ENCODE measurements at places on chromosomes 5 and 9.
A peak's percentile ranks its signal among the peaks of the same experiment; 100 is the strongest.

DNA sequence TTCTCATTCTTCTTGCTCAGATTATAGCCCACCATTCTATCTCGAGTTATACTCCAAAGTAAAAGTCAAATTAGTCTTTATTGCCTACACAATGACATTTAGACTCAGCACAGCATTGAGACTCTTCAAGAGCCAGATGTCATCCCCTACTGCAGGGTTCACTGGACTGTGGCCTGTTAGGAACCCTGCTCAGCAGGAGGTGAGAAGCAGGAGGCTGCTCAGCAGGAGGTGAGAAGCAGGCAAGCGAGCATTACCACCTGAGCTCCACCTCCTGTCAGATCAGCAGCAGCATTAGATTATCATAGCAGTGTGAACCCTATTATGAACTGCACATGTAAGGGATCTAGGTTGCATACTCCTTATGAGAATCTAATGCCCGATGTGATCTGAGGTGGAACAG is 12.7 kb upstream of the LIFR start:
- no peak for DNase-seq

GRCh38 chr9:88678008-88678407 is 143.0 kb downstream of the NXNL2 start:
- no peak for DNase-seq

GRCh38 chr9:131485728-131486422 is 16.8 kb upstream of the POMT1 start:
- no peak for DNase-seq

DNA sequence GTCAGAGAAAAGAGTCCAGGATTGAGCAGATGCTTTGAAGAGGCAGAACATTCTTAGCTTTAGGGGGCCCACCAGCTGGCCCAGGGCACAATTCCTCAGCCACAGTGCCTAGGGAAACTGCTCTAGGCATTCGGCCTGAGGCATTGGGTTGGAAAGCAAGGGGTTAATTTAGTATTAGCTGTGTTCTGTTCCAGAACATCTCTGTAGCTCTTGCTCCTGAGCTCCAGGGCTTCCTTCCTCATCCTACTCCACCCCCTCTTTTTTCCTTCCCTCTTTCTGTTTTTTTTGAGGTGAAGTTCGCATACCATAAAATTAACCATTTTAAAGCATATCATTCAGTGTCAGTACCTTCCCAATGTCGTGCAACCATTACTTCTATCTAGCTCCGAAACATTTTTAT is 74.5 kb upstream of the PANK3 start:
- no peak for DNase-seq

GRCh38 chr5:177366528-177367322 is 9.0 kb downstream of the RGS14 start:
- DNase-seq: no peak

GRCh38 chr5:14399054-14399692 is 182.4 kb upstream of the OTULINL start:
- DNase-seq: no peak

DNA sequence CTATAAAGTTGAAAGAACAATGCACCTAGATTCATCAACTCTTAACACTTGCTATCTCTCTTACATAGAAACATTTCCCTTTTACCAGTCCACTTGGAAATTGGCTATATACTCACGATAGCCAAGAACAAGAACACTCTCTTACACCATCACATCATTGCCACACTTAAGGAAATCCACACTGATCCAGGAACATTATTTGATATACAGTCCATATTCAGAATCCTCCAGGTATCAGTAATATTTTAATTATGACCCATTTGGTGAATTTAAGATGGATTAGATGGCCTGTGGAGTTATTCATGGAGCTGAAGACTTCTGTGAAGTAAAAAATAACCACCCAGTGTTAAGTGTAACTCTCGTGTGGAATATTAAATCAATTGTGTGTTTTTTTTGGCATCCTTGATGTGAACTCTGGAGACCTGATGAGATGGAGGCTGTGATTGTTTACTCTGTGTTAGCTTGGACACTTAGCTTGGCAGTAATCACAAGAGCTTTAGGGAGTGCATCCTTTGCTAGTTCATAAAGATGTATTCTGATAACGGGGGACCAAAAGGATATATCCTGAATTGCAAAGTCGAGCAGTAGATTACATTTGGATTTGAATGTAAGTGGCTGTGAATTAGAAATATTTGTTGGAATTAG is 52.0 kb upstream of the ABL1 start:
- DNase-seq: no peak

DNA sequence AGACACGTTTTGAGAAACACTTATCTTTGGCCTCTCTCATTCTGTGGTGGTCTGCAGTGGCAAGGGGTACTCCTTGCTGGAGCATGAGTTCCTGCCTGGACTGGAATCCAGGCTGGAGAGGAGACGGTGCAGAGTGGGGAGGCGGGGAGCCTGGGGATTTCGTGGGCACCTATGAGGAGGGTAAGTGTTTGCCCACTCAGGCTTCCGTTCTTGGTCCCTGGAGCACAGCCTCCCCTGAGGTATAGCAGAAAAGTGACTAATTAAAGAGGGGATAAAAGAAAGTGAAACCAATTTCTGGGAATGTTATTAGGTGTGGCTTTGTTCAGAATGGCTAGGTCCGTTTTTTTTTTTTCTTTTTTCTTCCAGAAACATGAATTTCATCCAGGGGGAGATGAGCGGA is 90.8 kb downstream of the ARHGAP26 start:
- DNase-seq: no peak

DNA sequence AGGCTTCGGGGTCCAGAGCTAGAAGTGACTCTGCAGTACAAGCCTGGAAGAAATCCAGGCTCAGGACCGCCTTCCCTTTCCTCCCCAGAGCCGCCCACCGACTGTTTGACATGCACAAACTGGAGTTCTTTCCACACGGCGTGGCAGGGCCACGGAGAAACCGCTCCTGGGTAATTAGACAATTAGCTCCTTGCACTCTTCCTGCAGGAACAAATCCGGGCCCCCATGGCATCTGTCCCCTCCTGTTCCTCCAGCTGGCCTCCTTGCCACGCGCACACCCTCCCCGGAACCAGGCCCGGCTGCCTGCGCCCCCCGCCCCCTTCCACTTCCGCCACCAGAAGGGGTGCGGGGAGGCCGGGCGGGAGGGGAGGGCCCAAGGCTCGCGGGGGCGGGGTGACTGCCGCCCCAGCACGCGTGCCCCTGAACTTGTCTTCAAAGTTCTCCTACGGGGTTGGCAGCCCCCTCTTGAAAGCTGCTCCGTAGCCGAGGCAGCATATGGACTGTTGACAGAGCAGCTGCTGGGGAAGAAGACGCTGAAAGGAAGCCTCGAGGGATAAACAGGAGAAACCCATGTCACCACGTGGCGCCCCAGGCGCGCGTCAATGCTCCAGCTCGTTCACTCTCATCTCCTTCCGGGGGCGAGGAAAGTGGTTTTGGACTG is 74.3 kb downstream of the SEC61B start:
- peak; percentile 36 for DNase-seq

DNA sequence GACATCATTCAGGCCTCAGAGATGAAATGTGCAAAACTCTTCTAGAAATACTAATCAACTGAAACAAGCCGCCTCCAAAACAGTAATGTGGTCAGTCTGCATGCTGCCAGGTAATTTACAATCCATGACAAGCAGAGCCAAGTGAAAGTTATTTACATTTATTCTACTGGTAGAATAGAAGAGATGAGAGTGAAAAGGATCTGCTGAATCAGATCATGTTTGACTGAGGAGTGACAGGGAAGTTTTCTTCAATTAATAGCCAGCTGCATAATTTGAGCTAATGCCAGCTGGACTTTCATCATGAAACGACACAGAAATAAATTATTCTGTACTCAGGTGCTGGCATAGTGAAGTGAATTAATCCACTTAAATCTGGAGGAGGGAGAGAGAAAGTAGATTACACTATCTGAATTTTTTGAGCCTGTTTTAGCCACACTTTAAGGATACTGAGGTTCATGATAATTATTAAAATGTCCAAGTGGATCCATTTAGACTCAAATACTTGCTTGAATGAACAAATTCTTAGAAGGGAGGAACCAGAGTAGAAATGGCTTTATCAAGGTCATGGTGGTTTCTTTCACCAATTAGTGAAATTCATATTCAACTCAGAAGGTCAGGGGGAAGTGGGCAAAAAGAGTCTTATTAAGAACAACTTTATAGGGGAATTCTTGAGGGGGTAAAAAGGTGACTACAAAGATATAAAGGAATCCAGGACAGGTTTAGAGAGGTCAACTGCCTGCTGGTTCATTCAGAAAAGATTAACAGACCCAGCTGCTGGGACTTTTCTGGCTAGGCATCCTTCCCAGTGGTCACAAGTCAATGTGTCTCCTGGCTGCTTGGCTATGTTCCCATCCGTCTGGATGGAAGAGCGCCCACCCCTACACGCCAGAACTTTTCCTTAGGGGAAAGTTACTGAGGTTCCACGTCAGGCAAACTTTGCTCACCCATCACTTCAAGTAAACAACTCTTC is 350.4 kb downstream of the PDE4D start:
- DNase-seq: no peak

DNA sequence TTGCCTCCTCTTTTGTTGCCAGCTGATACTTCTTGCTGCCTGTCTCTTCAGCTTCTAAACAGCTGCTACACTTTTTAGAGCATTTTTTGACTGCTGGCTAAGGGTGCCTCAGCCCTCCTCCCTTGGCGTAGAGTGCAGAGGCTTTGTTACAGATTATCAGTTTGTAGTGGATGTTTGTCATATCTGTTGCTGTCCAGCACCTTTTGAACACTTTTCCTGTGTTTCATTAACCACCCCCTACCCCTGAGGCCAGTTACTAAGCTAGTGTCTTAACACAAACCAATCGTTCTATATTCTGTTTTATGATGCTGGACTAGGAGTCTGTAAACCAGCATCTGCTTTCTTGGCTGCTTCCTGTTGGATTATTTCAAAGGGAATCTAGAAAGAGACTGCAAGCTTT is 441.5 kb downstream of the DNAH5 start:
- DNase-seq: no peak

GRCh38 chr9:89996116-89996515 is 391.3 kb downstream of the GADD45G start:
- no peak for DNase-seq

DNA sequence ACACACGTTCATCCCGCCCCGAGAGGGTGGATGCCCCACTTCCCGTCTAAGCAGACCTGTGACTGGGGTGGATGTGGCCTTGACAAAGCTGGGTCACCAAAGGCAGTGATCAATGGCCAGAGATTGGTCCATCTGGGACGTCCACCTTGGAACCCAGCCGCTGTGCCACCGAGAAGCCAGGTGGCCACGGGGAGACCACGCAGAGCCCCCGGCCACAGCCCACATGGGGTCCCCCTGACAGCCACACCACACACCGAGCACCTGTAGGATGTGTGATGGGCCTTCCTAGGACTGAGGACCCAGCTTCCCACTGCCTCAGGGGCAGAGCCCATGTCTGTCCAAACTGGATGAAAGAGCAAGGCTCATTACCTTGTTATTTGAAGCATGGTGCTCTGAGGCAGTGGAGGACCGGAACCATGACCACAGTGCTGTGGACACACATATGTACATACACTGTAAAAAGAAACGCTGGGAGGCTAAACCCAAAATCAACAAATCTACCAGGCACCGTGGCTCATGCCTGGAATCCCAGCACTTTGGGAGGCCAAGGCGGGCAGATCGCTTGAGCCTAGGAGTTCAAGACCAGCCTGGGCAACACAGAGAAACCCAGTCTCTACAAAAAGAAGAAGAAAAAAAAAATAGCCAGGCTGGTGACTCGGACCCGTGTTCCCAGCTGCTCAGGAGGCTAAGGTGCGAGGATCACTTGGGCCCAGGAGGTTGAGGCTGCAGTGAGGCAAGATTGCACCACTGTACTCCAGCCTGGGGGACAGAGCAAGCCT is 50.1 kb downstream of the MRPL36 start:
- no peak for DNase-seq

DNA sequence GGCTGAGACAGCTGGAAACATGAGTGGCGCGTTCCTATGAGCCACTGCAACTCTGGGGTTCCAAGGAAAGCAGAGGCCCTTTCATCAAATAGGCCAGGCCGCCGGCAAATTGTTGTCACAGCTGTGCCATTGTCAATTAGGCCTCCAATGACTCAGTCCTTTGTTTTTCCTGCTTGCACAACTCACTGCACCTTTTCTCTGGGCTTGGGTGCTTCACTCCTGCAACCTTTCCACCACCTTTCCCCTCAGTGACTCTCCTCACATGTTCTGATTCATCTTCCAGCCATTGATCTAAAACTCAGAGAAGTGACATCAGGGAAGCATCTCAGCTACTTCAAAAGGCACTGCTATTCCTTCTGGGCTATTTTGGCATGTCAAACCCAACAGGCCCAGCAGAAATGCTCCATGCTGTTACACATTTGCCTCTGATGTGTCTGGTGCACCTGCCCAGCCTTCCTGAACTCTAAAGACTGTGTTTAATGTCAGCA is 653.7 kb downstream of the NR2F1-AS1 start:
- DNase-seq: no peak

- no peak for DNase-seq
Measured at GRCh38 chr5:96084874-96085506, 123.3 kb upstream of the ELL2 start.

DNA sequence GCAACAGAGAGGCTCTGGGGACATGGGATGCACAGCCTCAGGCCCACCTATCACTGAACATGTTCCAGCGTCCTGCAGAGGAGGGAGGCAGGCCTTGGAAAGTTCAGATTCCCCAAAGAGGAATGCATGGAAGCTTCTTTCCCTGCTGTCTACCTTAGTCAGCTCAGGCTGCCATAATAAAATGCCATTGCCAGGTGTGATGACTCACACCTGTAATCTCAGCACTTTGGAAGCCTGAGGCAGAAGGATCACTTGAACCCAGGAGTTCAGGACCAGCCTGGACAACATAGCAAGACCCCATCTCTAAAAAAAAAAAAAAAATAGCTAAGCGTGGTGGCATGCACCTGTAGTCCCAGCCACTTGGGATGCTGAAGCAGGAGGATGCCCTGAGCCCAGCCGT is 24.5 kb upstream of the TOR1B start:
- DNase-seq: no peak

DNA sequence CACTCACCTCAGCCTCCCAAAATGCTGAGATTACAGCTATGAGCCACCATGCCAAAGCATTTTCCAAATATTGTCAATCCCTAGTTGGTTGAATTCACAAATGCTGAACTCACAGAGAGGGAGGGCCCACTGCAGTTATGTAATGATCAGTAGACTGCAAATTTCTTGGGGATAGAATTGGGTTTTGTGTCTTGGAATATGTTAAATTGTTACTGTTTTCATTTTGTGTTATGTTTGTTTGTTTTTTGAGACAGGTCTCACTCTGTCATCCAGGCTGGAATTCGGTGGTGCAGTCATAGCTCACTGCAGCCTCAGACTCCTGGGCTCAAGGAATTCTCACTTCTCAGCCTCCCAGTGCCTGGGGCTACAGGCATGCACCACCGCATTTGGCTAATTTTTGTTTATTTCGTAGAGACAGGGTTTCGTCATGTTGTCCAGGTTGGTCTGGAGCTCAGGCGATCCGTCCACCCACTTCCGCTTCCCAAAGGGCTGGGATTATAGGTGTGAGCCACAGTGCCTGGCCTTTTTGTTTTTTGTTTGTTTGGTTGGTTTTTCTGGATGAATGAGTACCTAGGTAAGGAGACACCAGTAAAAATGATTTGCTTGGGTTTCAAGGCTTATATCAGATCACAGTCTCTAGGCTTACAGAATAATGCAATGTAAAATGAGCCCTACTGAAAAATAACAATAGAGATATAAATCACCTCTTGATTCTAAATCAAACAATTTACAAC is 31.5 kb upstream of the LMNB1 start:
- no peak for DNase-seq

All from stimulated activated naive CD4-positive, alpha-beta T cell (primary cell).